ENCODE measurements at places on chromosomes 1 and 21.

GRCh38 chr1:209576392-209577197 is 6.9 kb upstream of the CAMK1G start:
- DNase-seq: peak; percentile 65

GRCh38 chr1:157574836-157575235 is 22.5 kb upstream of the FCRL5 start:
- DNase-seq: no peak

GRCh38 chr1:23477359-23478144 is 6.4 kb downstream of the ASAP3 start:
- DNase-seq: no peak

GRCh38 chr21:40714536-40714935 is 132.4 kb downstream of the DSCAM start:
- no peak for DNase-seq

GRCh38 chr1:74791491-74791890 is 58.5 kb downstream of the TYW3 start:
- DNase-seq: no peak

- no peak for DNase-seq
Observed at GRCh38 chr1:214715126-214715525, 112.1 kb downstream of the CENPF start.

- no peak for DNase-seq
Observed at GRCh38 chr21:22900490-22900889, 1902.3 kb downstream of the NCAM2 start.

- DNase-seq: no peak
Observed at GRCh38 chr1:5492846-5493245, 499.4 kb downstream of the NPHP4 start.

- DNase-seq: no peak
Observed at GRCh38 chr1:81577004-81577697, 223.6 kb upstream of the ADGRL2 start.

- DNase-seq: no peak
Observed at GRCh38 chr1:93559045-93559444, 111.1 kb downstream of the FNBP1L start.

GRCh38 chr1:8482979-8483381 is 165.1 kb downstream of the SLC45A1 start:
- DNase-seq: no peak

DNA sequence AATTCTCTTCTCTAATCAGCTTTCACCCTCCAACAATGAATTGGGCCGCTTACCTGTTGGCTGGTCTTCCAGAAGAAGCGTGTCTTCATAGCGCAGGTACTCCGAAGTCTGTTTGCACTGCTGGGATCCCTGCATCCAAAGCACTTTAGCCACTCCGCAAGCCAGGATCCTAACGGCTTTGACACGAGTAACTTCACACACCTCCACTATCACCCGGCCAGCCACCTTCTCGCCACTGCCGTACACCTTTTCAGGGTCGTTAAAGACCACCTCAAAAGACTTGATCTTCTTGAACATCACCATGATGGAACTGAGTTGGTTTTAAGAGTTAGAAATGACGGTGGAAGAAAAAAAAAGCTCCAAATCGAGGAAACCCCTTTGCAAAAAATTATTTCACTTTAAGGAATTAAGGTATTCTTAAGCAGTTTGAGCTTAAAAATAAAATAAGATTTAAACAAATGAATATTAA is 381 bp downstream of the TXNIP start:
- no peak for DNase-seq

DNA sequence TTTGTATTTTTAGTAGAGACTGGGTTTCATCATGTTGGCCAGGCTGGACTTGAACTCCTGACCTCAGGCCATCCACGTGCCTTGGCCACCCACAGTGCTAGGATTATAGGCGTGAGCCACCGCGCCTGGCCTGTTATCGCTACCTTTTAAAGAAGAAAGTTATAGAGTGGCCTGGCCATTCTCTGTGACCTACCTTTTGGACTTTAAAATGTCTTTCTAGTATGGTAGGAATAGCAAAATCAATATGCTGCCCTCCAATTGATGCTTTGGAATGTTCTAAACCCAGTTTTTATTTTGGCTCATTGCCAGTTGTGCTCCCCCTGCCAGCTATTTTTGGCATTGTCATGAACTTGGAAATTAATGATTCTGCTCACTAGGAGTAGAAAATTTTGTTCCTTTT is 19.9 kb downstream of the HIPK1 start:
- no peak for DNase-seq

All from activated T-cell treated with anti-CD3 and anti-CD28 coated beads for 48 hours (primary cell).